ENCODE measurements at places on chromosomes 6 and 20.

- peak; percentile 95 for DNase-seq
Measured at GRCh38 chr20:7703551-7703961, 236.7 kb downstream of the HAO1 start.

- no peak for DNase-seq
Measured at GRCh38 chr6:75431379-75431778, 62.2 kb downstream of the FILIP1 start.

DNA sequence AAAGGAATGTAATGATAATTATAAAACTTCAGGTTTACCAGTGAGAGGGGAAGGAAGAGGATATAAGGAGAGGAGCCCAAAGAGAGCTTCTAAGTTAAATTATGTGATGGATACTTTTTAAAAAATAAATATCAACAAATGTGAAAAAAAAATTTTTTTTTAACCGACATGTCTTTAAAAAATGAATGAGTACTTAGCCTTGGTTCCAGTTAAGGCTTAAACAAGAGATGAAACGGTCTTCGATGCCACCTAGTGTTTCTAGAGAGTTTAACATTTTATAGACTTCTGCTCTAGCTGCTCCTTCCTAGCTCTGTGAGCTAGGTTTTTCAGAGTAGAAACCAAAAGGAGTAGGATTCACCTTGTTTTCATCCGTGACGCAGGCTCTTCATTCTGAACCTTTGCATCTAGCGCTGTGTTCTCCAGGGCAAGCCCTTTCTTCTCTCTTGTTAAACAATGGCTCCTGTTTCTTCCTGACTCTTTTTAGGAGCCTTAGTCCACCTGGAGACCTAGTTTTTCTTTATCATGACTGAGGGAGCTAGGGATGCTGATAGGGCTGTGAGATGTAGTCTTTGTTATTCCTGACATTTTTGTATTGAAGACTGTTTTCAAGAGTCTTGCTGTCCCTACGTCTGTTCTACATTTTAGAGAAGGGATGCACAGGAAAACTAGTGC, 42.4 kb upstream of the GNRH2 start:
- DNase-seq, result peak; percentile 45

- no peak for DNase-seq
Measured at GRCh38 chr6:167116838-167117228, 6.1 kb upstream of the CCR6 start.

DNA sequence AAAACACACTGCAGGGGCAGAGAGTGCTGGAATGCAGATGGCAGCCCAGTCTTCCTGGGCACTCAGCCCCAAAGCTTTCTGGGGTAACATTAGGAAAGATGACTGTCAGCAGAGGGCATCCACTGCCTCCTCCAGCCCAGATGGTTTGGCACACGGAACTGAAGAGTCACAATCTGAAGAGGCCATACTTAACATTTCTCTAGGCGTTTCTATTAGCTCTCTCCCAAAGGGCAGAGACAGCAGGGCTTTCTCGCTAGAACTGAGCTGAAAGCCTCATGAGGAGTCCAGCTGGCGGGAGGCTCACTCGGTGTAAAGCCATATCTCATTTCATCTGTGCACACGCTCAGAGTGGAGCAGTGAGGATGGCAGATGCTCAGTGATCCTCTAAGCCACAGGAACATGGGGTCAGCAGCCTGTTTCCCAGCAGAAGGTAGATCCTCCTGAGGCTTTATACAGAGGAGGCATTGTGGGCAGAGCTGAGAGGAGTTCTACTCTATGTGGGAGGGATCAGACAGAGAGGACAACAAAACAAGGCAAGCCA, 28.1 kb downstream of the ALDH8A1 start:
- DNase-seq, result no peak

GRCh38 chr6:150537893-150538292, 61.8 kb upstream of the PLEKHG1 start:
- no peak for DNase-seq

DNA sequence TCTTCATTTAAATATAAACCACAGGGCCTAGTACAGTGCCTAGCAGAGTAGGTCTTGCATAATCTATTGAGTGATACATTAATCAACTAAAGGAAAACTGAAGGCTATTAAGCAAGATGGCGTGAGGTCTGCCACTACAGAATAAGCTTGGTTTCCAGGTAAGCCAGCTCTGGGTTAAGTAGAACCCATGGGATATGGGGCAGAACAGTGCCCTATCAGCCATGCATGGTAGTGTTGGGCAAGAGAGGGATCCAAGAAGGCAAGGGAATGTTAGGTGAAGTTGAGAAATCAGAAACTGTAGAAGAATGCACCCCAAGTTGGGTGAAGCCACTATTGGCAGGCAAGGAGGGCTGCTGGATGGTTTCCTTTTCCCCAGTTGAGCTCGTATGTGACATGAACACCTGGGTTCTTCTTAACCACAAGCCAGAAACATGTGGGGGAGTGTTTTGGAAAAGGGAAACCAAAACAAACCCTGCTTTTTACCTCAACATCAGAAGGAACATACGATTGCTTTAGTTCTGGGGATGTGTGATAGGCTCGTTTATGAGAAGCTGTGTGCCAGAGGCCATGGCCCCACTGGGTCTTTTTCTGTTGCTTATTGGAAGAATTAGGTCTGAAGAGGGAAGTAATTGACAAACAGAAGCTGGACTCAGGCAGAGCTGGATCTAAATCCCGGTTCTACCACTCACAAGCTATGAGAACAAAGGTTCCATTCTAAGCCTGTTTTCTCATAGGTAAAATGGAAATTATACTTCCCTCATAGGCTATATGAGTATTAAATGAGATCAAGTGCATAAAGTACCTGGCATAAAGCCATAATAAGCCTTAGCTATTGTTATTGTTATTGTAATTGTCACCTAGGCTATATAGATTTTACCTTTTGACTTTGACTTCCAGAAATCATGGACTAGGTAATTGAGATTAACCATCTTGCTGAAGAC, 33.5 kb downstream of the NEDD9 start:
- no peak for DNase-seq

DNA sequence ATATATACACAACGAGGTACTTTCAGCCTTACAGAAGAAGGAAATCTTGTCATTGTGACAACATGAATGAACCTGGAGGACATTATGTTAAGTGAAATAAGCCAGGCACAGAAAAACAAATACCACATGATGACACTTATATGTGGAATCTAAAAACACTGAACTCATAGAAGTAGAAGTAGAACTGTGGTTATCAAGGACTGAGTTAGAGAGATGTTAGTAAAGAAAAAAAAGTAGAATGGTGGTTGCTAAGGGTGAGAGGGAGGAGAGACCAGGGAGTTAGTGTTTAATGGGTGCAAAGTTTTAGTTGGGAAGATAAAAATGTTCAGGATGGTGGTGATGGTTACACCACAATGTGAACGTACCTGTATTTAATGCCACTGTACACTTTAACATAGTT, 4.8 kb upstream of the STX11 start:
- DNase-seq, result no peak

GRCh38 chr6:26611599-26611998, 14.8 kb downstream of the ABT1 start:
- no peak for DNase-seq

DNA sequence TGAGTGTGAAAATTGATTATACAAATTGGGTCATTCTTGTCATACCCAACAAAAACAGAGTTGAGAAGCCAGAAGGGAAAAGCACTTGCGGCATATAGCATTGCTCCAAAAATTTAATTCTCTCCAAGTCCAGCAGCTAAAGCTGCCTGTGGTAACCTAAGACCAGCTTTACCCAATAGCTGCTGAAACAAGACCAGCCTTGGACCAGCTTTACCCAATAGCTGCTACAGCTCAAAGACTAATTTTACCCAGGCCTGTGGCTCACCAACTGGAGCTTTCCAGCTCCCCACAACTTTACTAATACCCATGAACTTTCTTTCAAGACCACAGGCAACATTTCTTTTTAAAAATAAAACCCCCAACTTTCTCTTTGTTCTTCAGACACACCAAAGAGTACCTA, 32.8 kb upstream of the ZNF133 start:
- DNase-seq, result no peak

GRCh38 chr6:13044390-13044789, 283.9 kb downstream of the TBC1D7 start:
- no peak for DNase-seq

GRCh38 chr6:14747881-14748520, 497.9 kb upstream of the JARID2 start:
- DNase-seq, result no peak

DNA sequence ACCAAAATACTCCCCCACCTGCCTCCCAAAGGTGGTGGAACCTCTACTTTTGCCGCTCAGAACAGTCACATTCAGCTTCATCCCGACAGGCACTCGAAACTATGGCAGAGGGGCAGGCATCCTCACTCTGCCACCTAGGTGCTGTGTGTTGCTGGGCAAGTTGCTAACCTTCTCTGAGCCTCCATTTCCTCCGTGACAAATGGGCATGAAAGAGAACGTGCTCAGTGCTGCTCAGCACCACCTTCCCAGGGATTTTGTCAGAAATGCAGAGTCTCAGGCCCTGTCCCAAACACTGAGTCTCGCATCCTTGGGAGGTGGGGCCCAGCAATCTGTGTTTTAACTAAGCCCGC, 18.1 kb downstream of the ANKRD60 start:
- no peak for DNase-seq

GRCh38 chr20:33370291-33370690, 31.0 kb downstream of the CDK5RAP1 start:
- no peak for DNase-seq

DNA sequence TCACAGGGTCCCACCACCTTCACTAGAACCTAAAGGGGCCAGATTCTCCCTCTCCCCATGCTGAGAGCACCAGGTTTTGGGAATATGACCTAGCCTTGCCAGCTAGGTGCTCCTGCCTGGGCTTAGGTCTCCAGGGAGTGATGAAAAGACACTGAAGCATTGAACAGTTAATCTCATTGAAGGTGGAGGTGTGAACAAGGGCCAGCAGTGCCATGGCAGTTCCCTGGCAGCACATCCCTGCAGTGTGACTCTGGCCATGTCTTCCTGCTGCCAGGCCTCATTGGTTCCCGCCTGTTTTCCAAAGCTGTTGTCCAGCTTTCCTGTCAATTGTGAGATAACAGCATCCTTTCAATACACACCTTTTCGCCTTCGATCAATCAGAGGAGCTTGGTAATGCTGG, 10.9 kb downstream of the PPIL6 start:
- DNase-seq, result no peak

DNA sequence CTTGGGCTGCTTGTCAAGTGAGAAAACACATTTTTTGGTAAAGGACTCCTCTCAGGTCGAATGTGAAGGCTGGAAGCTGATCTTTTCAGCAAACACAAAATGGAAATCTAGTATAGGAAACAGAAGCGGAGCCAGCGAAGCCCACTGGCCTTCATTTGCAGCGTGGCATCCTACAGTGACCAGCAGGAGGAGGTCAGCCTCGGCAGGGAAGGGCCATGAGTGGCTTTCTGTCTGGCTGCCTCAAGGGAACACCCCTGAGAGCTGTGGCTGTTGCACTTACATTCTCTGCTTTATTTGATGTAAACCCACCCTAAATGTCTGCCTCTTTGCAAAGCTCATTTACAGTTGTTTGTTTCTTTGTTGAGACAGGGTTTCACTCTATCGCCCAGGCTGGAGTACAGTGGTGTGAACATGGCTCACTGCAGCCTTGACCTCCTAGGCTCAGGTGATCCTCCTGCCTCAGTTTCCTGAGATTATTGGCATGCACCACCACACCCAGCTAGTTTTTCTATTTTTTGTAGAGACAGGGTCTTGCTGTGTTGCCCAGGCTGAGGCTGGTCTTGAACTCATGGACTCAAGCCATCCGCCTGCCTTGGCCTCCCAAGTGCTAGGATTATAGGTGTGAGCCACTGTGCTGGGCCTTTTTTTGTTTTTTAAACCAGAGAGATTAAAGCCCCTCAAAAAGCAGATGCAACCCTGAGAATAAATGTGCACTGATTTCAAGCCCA, 322.0 kb upstream of the SOX4 start:
- DNase-seq, result no peak

DNA sequence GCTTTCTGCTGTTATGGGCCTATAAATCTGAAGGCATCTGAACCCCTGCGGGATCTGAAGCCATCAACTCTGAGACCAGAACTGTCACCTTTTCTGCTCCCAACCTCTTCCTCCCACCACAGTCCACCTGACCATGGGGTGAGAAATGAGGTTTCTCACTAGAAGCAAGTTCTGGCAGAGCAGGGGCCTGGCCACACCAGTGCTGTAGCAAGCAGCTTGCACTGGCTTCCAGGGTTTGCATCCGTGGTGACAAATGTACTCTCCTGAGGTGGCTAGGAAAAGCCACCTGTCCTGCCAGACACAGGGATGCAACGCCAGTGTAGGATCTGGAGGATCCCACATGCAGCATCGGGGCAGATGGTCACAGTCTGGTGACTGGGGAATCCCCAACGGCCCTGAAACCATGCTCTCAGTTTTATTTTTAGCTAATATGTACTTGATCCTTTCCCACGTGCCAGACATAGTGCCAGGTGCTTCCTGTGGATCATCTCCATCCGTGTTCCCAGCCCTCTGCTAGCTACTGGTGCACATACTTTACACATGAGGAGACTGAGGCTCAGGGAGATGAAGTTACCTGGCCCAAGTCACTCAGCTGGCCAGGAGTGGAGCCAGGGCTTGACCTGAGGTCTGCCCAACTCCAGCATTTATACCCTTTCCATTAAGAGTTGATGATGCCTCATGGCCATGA, 122.1 kb upstream of the SPACA1 start:
- no peak for DNase-seq

- DNase-seq, result no peak
Measured at GRCh38 chr6:154139892-154140291, 100.9 kb downstream of the OPRM1 start.

DNA sequence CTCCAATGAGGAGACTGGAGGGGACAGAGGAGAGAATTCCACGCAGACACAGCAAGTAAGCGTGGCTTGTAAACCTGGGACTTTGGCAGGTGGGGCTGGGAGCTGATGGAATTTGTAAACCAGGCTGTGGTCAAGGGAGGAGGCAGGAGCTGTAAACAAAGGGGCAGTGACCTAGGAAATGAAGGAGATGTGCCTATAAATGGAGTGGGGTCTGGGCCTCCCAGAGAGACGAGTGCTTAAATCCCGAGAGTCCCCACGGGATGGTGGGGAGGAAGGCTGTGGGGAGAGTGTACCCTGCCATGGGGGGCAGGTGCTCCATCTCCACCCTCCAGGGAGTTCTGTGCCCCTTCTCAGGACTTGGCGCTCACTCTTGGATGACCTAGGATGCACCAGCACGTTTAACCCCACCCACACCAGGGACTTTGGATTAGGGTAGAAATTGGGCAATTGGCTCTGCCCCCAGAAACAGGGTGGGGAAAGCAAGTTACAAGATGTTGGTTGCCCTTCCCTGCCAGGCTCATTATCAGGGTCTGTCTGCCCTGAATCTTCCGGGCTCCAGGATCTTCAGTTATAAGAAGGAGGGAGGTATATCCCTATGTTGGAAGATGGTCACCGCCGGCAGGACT, 4.0 kb upstream of the DHX16 start:
- DNase-seq, result no peak
